ENCODE measurements at places on chromosomes 5 and 9. TPM values are rescaled to one million over a fixed set of nuclear protein-coding genes. Genes with fewer than 3 reads are reported as not detected.

TAF1L gene
- under 0.01 TPM for total RNA-seq

DND1 gene
- 0.13 TPM for total RNA-seq

PLPP7 gene
- total RNA-seq: 18.9 TPM

RANBP17 gene
- total RNA-seq: 12.5 TPM

CENPK gene
- 4.7 TPM for total RNA-seq

NRG2 gene
- 0.98 TPM for total RNA-seq

Data from smooth muscle cell of the pulmonary artery (primary cell).